Colonic mucosa (tissue), 4 donors: ENCODE measurements at places on chromosomes 4 and X. TPM values are rescaled to one million over a fixed set of nuclear protein-coding genes. Genes with fewer than 3 reads are reported as not detected.
A peak's percentile ranks its signal among the peaks of the same experiment; 100 is the strongest.

The IL2RG gene
- total RNA-seq = 46.0 TPM

The SSX4B gene
- total RNA-seq = not detected

The GASK1B gene
- total RNA-seq = 18.0 TPM

The SATL1 gene
- not detected for total RNA-seq

The CFAP47 gene
- not detected for total RNA-seq

GRCh38 chr4:7254736-7255487 is 62.6 kb downstream of the SORCS2 start:
- no peak for DNase-seq

- no peak for DNase-seq
These were observed 60.5 kb upstream of the ADAMTS3 start for GRCh38 chr4:72629540-72629939.

GRCh38 chrX:69158166-69158980 is 6.9 kb downstream of the PJA1 start:
- DNase-seq = peak; percentile 45

DNA sequence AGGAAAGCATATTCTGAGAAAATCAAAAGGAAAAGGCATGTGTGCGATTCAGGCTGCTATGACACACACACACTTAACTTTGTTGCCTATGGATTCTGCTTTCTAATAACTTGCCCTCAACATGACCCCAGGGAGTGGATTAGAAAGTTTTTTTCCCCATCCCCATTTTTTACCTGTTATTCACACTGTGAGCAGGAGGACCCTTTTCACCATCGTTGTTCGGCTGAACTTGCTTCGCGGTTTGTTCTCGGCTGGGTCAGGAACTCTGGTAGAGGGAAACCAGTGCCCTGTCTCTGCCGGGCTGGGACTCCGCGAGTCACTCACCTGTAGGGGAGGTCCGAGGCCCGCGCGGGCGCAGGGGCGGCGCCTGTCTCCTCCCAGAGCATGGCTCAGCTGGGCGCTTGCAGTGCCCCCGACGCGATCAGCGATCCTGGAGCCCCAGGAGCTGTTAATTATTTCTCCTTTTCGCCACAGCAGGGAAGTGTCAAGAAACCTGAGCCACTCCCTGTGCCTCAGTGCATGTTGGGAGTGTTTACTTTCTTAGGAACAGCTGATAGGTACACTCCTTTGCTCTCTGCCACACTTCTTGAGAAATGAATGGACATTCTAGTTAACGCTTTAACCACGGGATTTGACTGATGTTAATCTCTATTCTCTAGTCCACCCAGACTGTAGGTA is at the start of gene RASSF6:
TSS of gene RASSF6 (minus strand) at position 322 of the 678 bp plus-strand sequence. CDS start 8,641 bp downstream, outside the sequence.
- peak; percentile 90 for DNase-seq

- no peak for DNase-seq
These were observed 669.3 kb downstream of the NLGN4X start for GRCh38 chrX:5559386-5559785.

DNA sequence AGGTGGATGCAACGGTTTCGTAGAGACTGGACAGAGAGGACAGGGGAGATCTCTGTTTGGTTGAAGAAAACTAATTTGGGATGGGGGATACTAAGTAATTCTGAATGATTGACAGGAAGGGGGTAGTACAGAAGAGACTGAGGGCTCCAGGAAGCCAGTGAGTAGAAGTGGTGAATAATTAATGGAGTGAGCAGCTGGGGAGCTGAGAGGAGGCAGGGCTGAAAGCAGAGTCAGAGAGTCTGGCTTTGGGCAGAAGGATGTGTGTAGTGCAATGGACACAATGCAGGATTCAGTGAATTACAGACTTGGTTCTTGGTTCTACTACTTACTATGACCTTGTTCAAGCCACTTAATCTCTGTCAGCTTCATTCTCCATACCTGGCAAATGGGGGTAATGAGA is 161.7 kb downstream of the RBMX2 start:
- DNase-seq = no peak

GRCh38 chr4:125243789-125244397 is 70.9 kb upstream of the FAT4 start:
- no peak for DNase-seq

- DNase-seq = no peak
These were observed 36.9 kb upstream of the SPRY1 start for GRCh38 chr4:123359449-123360315.
